T-helper 2 cell (primary cell): ENCODE measurements at places on chromosomes 6 and 20.
A peak's percentile ranks its signal among the peaks of the same experiment; 100 is the strongest.

DNA sequence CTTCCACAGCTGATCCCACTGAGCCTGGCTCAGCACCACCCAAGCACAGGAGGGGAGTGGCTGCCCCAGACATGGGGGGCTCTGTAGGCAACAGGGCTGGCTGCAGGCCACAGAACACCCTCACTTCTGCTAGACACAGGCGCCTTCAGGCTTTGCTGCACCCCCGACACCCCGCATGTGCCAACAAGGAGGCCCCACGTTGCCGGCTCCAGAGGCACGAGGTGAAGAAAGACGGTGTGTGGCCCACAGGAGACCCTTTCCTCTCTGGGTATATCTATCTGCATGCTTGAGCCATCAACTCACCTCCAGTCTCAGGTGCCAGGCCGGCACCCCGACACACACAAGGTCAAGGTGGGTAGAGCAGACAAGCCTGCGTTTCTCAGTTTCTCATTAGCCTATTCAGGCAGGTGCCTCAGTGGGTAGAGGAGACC, 158.3 kb downstream of the DLL1 start:
- no peak for DNase-seq

GRCh38 chr6:160042788-160043301, 74.0 kb downstream of the IGF2R start:
- DNase-seq = no peak

DNA sequence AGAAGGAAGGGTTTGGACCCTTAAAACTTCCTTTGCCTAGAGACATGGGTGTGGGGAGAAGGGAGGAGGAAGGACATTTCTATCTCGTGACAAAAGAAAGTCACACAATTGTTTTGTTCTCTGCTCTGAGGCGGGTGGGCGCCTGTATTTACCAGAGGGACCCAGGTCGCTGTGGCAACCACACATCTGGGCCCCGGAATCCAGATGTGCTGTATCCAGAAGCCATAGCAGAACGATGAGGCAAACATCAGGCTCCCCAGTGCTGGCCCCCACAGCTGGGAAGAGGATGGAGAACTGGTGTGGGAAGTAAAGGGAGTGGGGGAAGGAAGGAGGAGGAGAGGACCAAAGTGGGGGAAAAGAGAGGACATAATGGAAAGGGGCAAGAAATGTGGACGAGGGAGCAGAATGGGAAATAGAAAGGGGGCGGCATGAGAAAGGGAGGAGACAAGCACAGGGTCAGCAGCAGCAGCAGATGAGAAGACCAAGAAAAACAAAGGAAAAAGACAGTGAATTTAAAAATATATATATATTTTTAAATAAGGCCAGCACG, 3.4 kb upstream of the TNXB start:
- no peak for DNase-seq

DNA sequence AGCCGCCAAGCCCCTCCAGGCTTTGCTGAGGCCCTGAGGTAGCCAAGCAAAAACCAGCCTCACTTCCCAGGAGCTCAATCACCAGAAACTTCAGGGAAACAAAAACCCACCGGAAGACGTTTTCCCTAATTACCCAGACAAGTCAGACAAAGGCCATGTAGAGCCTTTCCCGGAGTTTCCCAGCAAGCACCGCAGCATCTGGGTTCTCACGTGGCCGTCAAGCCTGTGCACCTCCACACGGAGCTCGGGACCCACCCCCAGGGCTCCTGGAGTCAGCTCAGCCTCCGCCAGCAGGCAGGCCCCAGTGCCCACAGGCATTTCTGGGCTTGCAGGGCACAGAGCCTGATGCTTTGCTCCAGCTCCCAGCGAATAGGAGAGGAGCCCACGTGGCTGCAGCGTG, 10.1 kb upstream of the MRGBP start:
- DNase-seq = no peak

DNA sequence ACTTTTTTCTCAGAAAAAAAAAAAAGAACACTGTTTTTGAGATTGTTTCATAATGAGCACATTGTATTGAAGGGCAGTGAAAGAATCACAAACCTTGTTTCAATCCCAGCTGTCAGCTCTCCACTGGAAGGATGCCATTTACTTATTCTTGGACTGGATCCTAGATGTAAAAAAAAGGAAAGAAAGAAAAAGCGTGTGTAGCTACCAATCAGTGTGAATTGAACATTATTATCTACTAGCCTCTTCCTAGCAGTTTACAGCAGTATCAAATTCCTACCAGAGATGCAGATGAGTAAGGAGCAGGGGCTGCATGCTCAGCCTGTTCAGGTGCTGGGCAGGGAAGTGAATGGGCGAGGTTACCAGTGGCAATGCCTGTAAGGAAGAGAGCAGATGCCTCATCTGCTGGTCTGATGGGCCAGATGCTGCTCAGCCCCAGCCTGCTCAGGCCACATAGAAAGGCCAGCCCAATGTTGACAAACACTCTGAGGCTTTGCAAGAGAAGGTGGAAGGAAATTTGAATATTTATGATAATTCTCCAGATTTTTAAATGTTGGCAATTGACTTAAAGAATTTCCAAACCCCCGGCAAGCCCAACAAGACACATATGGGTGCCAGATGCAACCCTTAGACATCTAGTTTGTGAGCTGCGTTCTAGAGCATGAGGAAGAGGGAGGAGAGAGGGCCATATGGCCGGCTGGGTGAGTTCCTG, 189.5 kb downstream of the IBTK start:
- no peak for DNase-seq

DNA sequence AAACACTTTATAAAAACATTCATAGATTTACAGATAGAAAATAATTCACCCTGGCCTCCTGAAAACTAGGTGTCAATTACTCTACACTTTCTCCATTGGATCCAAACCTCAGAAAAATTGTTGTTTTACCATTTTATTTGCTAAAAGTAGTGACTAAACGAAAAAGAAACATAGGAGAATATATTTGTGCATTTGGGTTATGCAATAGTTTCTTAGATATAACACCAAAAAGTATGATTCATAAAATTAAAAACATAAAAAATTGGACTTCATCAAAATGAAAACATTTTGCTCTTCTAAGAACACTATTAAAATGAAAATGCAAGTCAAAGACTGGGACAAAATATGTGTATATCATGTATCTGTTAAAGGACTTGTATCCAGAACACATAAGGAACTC, 671.3 kb downstream of the MAFB start:
- no peak for DNase-seq

DNA sequence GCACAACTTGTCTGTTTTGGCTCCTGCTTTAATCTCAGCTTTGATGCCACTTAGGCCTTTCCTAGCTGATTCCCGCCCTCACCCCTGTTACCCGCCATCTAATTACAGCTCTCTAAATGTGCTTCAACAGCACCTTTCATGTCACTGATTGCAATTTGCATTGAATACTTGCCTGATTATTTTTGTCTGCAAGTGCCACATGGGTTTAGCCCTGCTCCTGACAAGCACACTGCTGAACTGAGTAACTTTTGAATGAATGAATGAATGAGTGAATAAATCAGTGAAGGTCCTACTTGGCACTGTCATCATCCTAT, 591 bp upstream of the DCBLD1 start:
- no peak for DNase-seq

GRCh38 chr20:51326201-51326819, 216.2 kb downstream of the NFATC2 start:
- peak; percentile 24 for DNase-seq

DNA sequence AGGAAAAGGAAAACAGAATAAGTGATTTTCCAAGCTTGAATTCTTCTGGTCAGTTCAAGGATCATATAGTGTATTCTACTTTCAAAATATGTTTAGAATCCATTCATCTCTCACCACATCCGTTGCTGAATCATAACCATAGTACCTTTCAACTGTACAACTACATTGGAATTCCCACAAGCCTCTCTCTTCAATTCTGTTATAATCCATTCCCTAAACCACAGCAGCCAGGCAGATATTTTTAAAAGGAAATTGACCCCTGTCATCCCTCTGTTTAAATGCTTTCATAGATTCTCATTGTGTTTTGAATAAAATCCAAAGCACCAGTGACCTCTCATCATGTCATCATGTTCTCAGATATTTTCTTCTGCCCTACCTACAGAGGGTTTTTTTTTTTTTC, 412.7 kb downstream of the GRIK2 start:
- no peak for DNase-seq

DNA sequence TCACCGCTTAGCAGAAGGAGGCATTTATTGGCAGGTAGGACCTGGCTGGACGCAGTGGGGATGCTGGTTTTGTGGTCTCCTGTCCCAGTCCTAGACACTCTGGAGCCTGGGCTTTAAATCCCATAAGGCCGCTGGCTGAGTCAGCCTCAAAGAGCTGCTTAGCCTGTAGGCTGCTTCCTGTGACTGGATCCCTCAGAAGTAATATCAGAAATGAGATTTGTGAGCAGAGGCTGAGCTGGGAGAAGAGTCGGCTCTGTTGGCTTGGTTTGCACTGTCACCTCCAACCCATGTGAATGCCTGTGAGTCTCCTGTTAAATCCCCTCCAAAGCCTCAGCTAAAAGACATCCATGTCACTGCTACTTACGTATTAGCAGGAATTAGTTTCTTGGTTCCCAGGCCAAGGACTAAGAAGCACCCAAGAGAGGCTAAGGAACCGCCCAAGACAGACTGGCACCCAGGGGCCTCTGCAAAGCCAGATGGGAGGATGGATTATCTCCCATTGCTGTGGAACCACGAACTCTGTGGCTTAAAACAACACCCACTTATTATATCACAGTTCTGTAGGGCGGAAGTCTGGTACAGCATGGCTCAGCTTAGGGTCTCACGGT, 289.4 kb downstream of the CDC5L start:
- DNase-seq = no peak

DNA sequence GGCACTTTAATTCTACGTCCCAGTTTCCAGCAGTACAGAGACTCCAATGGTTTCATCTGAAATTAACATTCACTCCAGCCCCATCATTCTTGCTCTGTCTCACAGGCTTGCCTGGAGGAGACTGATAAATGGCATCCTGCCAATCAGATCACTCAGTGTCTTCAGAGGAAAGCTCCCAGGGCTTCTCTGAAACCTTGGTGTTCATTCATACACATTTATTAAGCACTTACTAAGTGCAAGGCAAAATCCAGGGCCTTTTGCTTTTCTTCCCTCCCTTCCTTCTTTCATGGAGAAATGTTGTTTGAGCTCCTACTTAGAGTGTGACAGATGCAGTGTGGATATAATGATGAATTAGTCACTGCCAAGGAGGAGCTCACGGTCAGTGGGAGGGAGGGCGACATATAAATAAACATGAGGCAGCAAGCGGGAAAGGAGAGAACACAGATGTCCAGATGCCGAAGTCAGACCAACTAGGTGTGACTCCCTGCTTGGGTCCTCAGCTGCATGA, 106.7 kb upstream of the DTNBP1 start:
- no peak for DNase-seq

DNA sequence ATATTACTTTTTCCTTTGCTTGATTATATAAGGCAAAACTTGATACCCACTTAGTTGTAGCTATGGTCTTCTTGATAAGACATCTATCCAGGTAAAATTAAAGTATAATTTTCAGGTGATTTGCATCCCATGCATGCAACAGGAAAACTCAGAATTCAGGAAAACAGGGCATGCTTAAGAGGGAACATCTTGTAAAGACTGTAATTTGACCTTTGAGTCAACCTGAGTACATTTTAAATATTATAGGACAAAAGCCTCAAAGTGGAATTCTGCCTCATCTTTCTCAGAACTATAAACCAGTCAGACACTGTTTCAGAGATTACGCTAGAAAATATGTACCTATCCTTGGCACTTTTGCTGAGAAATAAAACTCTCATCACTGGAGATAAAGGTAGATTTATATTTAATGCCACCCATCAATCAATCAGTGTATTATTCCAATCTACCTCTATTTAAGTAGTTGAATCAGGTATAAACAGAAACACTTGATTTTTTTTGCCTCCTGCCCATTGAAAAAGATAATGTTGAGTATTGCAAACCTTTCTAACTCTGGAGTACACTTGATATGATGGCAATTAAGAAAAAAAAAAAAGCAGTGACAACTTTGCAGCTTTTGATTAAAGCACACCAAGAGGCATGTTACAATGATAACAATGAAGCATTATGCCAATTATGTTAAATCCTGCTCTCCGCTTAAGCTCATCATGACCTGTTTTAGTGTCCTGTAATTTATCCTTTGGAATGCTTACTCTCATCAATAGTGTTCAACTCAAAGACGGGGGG, 2.8 kb downstream of the CITED2 start:
- no peak for DNase-seq

DNA sequence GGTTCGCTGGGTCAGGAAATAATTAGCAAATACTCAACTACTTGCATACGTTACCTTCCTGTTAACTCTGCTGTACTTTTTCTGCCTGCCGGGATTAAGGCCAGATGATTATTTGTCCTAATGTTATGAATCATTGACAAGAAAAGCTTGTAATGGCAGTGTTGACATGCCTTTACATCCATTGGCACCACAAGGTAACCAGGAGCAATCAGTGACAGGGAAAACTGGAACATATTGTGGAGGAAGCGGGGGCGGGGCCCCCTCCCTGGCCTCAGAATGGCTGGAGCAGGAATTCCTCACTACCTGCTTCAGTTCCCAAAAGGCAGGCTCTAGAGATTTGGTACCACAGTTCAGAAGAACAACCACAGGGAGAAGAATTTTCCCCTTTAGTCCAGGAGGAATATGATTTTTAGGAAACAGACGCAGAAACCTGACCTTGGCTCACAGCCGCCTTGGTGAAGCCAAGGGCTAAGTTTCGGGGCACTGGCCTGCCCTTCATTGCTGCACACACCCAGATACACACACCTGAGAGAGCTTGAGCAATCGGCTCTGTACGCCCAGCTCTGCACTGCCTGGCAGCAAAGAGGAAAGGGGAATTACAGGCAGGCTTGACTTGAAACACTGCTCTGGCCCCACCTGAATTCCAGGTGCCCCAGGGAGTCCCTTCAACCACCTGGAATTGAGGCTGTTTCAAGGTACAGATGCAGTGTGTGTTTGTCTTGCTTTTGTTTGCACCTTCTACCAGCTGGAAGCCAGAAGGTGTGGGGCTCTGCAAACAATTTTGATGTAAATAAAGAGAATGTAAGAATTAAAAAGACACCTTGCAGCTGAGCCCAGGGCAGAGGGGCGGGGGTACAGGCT, 89.8 kb downstream of the MYB start:
- DNase-seq = no peak

- no peak for DNase-seq
Measured at GRCh38 chr6:109800771-109801170, 109.7 kb downstream of the FIG4 start.

DNA sequence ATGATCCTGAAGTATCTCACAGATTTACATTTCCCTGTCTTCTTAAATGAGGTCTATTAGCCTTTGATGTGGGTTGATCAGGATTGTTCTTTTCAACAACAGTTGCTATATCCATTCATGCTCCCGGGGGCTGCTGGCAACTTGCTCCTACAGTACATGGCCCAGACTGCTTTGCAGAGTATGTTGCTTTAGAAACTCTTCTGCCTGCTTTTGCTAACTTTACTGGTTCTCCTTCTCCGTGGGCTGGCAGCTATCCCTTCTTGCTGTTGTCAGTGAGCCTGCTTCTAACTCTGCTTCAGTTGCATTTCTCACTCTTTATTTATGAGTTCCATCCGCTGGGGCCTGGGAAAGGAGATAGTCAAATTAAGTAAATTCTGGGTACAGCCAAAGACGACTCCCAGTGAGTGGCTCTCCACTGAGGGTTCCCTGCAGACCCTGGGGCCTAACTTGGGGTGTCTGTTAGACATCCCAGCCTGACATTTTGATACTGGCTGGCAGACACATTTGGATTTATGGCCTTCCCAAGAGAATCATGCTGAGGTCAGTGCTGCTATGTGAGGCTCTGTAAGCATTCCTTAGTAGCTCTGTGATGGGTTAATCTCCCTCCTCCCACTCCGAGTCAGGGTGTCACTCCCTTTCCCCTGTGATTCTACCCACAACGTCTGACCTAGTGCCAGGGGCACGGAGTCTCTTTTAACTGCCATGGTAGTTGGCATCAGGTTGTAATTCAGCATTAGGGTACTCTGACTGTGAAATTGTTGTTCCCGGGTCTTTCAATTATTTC, 73.6 kb downstream of the SLX4IP start:
- DNase-seq = no peak

GRCh38 chr6:166633732-166634535, 6.9 kb upstream of the RPS6KA2 start:
- no peak for DNase-seq
